ENCODE measurements at places on chromosomes 7 and 10.

DNA sequence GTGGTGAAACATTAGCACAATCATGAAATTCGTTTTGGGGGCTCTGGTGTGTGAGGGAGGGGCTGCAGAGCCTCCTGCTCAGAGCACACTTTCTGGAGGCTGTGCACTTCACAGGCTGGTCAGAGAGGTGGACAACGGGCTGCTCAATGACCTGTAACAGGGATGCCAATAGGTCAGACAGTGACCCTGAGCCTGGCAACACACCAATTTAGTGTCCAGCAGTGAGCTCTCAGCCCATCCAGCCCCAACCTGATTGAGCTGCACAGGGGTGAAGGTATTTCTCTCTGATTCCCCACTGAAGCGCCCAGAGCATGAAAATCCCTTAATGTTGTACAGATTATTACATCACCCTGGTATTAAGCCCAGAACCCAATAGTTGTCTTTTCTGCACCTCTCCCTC is 191.3 kb upstream of the ZNF32 start:
- no peak for DNase-seq

- no peak for DNase-seq
These were observed 172.4 kb upstream of the AGR3 start for GRCh38 chr7:17054206-17054605.

DNA sequence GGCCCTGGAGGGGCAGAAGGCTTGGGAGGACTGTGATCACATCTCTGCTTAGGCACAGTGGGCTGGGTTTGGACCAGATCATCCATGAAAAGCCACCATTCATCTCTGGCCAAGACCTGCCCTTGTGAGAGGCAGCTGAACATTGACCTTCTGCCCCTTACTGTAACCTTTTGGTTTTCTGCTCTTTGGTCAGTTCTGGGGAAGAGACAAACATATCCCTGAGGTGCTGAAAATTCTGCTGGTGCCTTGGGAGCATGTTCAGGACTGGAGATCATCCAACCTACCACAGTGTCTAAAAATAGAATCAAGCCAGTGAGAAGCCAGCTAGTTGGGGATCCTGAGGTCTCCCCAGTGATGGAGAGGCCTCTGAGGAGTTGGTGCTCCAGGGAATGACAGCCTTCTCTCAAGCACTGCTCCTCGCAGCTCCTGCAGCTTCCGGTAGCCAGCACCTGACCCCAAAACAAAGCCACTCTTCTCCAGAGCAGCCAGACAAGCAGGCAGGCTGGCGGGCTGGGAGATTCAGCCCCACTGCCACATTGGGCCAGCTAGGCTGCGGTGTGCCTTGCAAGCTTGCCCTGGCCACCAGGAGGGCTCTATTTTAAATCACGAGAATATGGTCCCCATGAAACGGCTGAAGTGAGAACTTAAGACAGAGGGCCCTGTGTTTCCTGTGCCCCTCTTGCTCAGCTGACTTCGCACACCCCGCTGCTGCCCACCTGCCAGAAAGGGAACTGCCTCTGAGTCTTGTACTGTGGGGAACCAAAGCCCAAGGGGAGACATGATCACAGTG is 37.8 kb upstream of the UBE2H start:
- DNase-seq, result no peak

DNA sequence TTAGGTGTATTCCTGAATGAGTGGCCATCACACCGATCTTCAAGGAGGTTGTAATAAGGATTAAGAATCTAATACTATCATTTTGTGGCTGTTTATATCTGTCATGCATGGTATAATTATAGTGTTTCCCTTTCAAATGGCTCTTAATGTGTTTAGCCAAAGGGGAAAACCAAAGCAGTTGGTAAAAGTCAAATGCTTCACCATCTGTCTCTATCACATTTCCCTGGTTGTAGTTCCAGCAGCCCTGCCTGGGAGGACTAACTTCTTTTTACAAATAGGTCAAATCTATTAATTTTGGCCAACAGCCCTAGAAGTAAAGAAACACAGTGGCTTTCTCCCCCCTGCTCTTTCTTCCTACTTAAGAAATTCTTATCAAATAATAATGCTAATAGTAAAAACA is 56.7 kb downstream of the ZNF365 start:
- DNase-seq, result no peak

DNA sequence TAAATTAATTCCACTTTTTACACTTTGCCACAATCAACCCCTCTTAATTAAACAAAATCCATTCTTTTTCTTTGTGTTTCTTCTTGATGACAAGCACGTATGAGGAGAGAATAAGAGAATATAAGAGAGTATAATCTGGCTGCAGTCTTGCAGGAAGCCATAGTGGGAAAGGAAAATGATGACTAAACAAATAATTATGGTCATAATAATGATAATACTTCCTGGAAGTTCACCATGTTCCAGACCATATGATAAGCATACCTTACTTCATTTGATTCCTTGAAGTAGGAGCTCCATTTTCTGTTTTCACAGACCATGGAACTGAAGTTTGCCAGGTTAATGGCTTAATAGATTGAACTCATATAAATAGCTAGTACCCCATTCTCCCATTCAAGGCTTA is 237.8 kb downstream of the SEMA3D start:
- DNase-seq, result no peak

GRCh38 chr10:78937800-78938694 is 130.7 kb upstream of the ZMIZ1 start:
- no peak for DNase-seq

DNA sequence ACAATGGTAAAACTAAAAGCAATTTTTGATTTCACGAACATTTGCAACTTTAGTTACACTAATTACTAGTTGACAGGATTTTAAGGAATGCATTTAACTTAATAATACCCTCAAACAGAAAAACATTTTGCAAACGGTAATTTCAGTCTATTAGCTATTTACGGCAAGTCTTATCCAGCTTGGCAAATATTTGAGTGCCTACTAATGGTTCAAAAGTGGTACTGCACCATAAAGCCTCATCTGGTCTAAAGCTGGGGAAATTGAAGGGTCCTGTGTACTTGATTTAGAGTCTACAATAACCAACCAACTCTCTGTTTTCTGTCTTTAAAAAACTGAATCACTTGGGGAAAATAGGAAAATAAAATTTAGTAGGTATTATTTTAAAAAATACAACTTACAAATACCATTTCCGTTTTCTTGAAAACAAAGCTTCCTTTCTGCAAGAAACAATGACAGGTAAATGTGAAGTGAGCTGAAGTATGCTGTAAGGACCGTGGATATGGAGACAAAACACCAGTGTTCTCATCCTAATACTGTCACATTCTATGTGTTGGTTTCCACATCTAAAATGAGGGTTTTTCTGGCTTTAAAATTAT is 142.3 kb downstream of the VPS50 start:
- no peak for DNase-seq

- no peak for DNase-seq
These were observed 11.2 kb upstream of the NUPR2 start for GRCh38 chr7:56127241-56127975.

DNA sequence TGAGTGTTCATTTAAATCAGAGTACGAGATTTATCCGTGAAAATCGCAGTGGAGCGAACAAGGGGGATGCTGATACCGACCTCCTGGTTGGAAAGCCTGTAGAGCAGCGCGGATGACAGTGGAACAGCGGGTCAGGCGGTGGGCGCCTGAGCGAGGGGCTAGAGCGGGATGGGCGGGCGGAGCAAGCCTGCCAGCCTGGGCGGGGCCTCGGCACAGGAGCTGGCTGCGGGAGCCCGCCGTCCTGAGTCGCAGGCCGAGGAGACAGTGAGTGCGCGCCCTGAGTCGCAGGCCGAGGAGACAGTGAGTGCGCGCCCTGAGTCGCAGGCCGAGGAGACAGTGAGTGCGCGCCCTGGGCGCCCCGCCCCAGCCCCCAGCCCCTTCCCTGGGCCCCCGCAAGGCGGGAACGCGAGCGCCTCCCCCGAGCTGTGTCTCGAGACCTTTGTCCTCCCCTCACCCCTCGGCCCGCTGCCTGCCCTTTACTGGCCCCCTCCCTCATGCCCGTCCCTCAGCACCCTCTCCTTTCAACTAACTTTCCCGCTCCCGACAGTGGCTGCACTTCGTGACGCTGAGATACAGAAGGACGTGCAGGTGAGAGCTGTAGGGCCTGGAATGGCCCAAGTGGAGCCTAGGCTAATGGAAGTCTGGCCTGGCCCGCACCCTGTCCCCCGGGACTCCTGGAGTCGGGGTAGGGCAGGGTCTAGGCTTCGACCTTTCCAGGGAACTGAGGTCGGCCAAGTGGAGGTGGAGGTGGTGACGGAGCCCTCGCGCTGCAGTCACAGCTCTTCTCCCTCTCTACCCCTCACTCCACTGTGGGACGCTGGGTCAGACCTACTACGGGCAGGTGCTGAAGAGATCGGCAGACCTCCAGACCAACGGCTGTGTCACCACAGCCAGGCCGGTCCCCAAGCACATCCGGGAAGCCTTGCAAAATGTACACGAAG is at the start of gene AS3MT:
Gene AS3MT (plus strand): TSS at position 213 of the 941 bp plus-strand sequence. CDS start 123 bp downstream, at position 336.
- no peak for DNase-seq

GRCh38 chr10:5871596-5871995 is 18.1 kb downstream of the ANKRD16 start:
- no peak for DNase-seq

- no peak for DNase-seq
These were observed 19.6 kb downstream of the GRID1 start for GRCh38 chr10:86346799-86347665.

GRCh38 chr7:34991938-34992840 is 45.1 kb downstream of the DPY19L1 start:
- DNase-seq, result no peak

DNA sequence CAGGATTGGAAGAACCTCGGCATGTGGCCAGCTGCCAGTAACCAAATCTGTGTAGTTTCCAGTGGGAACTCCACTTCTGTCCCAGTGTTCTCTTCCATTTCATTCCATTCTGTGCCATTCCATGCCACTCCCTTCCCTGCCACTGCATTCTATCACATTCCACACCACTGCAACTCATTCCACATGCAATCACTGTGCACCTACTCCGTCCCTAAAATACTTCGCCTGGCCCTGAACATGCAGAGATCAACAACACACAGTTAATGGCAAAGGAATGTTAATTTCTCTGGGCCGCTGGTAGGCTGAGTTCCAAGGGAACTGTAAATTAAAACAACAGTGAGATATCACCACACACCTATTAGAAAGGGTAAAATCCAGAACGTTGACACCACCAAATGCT is 64.8 kb downstream of the AKR1B1 start:
- DNase-seq, result no peak

DNA sequence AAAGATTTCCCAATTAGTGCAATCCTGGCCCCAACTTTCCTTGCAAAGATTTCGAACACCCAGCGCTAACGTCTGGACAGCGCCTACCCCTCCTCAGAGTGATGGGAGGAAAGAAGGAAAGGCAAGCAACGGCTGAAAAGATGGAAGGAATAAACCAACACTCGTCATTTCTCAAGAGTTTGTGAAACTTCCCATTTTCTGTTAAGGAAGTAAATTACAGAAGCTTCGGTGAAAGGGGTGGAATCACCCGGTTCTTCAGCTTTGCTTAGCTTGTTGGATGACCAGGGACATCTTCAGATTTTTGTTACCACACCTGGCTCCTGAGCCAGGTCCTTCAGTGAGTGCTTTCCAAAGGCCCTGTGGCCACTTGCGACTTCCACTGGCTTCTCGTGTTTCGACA is 313.1 kb downstream of the SKIDA1 start:
- no peak for DNase-seq

DNA sequence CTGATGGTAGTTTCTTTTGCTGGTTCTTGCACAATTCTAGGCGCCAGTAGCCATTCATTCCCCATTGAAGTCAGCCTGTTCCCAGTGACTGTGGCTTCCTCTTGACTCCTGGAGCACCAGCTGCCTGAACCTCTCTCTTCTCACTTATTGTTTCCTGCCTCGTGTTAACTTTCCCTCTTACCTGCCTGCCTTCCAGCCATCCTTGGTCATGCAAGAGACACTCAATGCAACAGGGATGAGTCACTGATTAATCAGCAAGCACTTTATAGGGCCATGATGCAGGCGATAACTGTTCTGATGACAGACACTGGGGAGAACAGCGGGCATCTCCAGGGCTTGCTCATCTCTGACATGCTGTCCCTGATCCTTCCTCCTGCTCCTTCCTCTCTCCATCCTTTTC is 122.0 kb downstream of the PLCE1 start:
- no peak for DNase-seq

- no peak for DNase-seq
These were observed 18.0 kb downstream of the RRP12 start for GRCh38 chr10:97383159-97383558.

GRCh38 chr7:11213266-11213665 is 239.6 kb downstream of the PHF14 start:
- DNase-seq, result no peak

DNA sequence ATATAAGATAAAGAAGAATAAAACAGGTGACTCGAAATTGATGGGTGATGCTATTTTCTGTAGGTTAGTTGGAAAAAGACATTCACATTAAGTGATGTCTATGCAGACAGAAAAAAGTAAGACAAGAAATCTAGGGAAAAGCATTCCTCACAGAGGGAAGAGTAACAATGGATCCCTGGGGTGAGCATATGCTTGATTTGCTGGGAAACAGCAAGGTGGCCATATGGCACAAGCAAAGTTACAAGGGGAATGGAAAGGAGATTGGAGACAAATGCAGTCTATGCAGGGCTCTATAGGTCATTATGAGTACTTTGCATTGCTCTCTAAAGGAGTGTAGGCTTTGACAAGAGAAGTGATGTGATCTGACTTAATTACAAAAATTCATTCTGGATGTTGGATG is 90.9 kb upstream of the ZNF804B start:
- DNase-seq, result no peak

DNA sequence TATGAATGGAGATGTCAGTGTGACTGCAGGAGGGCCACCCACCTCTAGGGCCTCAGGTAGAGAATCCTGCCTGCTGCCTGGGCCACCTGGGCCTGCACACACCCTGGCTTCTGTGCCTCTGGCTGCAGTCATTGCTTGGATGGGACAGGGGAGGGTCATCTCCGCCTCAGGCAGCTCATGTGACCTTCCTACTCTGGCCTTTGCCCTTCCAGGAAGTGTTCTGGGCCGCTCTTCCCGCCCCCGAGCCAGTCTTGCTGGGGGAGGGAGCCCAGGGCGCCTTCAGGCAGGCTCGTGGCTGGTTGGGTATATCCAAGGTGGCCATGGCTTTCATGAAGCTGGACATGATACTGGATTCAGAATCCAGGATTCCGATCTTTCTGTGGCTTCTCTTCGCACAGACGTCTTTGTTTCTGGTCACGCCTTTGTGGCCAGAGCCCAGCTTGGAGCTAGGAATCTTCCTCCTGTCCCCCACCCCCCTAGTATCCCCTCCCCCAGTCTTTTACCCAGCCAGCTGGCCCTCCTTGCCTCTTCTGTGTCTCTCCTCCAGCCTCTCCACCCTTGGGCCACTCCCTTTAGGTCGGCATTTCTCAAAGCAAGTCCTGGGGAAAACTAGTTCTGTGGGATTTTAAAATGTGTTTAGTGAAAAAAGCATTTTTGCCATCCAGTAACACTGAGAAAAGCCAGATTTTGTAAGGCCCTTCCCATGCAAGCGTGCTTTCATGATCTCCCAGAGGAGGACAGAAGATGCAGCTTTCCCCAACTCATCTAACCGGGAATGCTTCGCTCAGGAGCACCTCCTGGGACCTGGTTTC is 119.6 kb downstream of the ZMIZ1 start:
- no peak for DNase-seq

- no peak for DNase-seq
These were observed 238.7 kb downstream of the SEC23IP start for GRCh38 chr10:120131183-120131582.

Data from activated CD8-positive, alpha-beta memory T cell treated with anti-CD3 and anti-CD28 coated beads for 1 hour (primary cell).